Sciatic nerve (tissue), 2 donors: ENCODE measurements at places on chromosomes 11 and 22.

GRCh38 chr11:60919320-60919719, 4.9 kb upstream of the TMEM132A start:
- DNase-seq = no peak

DNA sequence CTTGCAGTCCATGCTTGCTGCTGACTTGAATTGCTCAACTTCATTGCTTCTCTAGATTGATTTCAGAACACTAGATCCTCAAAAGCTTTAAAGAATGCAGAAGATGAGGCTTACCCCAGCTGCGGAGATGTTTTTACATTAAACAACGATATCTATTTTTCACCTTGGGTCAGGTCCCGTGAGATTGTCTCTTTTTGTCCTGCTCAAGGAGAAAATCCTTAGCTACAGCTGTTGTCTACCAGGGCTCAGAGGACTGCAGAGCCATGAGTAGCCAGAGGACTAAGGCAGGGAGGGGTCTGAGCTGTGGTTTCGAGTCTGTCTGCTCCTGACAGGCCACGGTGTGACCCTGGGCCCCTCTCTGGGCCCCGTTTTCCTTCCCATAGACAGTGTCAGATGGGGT, 51.4 kb downstream of the PKNOX2 start:
- no peak for DNase-seq

- DNase-seq = no peak
These were observed 5.2 kb downstream of the BET1L start for GRCh38 chr11:201966-202365.

- peak; percentile 69 for DNase-seq
These were observed 39.0 kb upstream of the ADA2 start for GRCh38 chr22:17258015-17258787.

GRCh38 chr11:69501891-69502860, 20.7 kb downstream of the LINC01488 start:
- DNase-seq = peak; percentile 61

DNA sequence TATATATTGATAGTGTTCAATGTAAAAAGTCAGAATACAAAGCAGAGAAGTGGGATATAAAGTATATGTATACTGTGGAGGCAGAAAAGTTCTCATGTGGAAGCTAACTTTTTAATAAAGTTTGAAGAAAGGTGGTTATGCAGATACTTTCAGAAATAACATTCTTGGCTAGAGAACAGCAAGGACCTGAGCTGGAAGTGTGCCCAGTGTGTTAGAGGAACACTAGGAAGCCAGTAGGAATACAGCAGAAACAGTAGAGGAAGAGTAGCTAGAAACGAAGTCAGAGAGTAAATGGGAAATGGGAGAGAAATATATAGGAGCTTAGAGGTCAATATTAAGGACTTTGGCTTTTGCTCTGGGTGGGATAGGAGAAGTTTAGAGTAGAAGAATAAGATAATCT, 464.9 kb upstream of the CCDC90B start:
- no peak for DNase-seq

GRCh38 chr11:107276077-107276476, 181.5 kb downstream of the CWF19L2 start:
- no peak for DNase-seq
